ENCODE measurements at places on chromosomes 3 and 15.

DNA sequence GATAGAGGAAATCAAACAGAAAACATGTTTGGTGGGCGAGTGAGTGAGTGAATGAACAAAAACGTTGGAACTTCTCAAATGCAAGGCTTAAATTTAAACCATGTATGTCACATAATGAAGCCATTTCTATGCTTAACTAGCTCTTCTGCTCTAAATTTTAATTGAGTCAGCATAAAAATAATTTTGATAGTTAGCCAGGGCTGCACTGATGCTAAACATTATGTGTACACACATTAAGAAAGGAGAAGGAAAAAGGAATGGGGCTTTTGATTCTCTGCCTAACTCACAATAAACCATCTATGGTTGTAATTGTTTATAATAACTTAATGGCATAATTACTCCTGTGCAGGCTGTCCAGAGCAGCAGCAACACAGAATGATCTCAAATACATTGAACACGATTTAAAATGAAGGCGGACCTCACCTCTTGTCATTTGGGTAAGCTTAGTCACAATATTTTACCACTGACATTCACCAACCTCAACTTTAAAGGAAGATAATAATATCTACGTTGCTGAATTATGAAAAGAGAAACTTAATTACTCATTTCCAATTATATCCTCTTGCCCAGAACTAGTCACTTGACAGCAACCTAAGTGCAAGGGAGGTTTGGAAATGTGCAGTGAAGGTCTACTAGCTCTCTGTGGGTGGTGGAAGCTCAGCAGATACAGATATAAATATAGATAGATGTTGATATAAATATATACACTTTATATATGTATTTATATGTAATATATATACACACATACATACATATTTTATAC, 318.4 kb upstream of the TRIM42 start:
- no peak for DNase-seq

DNA sequence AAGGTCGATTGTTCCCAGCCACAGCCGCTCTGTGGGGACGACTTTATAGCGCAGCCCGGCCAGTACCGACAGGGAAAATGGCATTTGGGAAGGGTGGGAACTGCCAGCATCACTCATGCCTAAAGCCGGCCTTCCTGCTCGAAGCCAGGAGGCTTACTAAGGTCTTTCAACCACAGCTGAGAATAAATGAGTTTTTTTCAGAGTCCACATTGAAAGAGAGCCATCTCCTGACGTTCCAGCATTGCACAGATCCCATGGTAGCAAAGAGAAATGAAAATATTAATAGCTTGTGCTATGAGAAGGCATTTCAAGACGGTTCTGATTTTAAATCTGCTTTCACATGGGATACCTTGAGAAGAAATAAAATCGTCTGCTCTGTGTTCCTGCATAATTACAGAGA, 230.2 kb upstream of the IGF1R start:
- no peak for DNase-seq

DNA sequence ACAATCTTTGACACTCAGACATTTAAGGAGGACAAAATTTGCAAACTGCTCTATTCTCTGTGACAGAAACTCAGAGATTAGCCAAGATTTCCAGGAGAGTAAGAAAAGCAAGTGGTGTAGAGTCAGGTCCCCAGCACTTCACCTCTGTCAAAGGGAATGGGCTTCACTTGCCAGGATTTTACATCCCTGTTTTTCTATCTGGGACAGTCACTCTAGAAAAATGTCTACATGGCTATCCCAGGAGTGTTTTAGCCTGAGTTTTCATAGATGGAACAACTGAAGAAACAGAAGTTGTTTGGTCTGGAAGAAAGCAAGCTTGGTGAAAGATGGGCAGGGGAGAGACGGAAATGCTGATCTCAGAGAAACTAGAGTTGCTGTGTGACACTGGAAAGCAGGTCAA, 3.0 kb downstream of the FAM219B start:
- no peak for DNase-seq

DNA sequence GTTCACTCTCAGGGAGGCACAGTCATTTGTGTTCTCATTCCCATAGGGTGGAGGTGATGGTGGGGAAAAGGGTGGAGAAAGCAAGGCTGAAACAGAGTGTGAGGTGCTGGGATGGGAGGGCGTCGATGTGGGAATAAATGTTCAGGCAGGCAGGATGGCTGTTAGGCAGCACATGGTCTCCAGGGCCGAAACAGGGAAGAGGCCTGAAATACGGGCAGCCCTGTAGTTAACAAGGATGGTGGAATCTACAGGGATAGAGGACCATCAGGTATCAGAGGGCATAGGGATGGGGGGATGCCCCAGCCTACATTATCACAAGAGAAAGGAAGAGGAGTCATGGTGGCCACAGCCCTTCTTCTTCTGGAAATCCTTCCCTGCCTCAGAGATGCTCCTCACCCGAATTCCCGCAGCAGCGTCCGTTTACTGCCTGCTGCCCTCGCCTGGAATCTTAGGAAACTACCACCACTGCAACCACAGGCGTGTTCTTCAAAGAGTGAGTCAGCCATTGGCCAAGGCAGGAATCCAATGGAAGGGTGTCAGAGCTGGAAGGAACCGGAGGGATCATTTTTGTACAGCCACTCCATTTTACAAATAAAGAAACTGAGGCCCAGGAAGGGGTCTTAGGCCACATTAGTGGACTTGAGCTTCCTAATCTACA, 49.7 kb upstream of the POMGNT2 start:
- no peak for DNase-seq

DNA sequence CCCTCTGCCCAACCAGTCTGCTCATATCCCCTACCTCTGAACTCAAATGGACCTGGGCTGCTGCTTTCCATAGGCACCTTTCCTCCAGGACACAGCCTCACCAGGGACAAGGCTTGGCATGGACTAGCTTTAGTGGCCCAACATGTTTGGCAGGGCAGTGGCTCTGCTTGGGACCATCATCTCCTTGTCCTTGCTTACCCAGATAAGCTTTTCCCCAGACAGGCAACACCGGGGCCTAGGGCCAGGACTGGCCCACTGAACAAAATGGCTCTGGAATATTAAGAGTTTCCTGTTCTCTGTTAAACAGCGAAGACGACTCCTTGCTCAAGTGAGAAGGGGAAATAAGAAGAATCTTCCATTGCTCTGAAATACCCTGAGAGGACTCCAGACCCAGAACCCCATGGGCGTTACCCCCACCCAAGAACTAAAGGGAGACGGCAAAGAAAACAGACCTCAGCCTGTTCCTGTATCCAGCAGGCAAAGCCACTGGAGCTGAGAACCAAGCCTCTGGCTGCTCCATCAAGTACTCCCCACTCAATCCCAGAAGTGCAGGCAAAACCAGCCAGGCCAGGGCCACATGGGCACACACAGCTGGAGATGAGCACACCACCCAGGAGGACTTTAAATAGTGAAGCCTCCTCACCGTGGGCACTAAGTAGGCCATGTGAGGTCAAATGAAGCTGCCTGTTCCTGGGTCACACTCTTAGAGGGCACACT, 45.5 kb downstream of the CTNNB1 start:
- no peak for DNase-seq

- DNase-seq: no peak
Measured at GRCh38 chr15:87716422-87716821, 540.1 kb downstream of the NTRK3 start.

GRCh38 chr15:98292442-98293240, 332.1 kb downstream of the ARRDC4 start:
- peak; percentile 63 for DNase-seq

GRCh38 chr15:85730001-85730820, 64.5 kb downstream of the KLHL25 start:
- peak; percentile 64 for DNase-seq

DNA sequence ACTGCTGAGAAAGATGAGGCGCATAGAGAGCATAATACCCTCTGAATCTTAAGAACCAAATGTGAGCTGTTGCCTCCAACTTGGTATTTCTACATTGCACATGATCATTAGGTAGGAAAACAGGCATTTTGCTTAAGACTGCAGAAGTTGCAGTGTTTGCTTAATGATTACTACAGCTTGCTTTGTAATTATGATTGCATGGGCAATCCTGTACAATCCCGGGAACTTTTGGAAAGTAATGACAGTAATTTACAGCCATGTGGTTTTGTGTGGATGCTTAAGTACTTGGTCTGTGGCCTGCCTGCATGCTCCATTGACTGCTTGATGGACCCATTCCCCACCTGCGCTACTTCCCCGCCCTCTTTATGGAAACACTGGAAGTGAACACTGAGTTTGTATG, 301.1 kb downstream of the DIPK2A start:
- no peak for DNase-seq

Data from activated CD8-positive, alpha-beta T cell treated with anti-CD3 and anti-CD28 coated beads for 36 hours (primary cell).